ENCODE measurements at places on chromosomes 2 and 18.

- peak; percentile 67 for DNase-seq
Measured at GRCh38 chr2:149068996-149069888, 30.7 kb downstream of the LYPD6B start.

DNA sequence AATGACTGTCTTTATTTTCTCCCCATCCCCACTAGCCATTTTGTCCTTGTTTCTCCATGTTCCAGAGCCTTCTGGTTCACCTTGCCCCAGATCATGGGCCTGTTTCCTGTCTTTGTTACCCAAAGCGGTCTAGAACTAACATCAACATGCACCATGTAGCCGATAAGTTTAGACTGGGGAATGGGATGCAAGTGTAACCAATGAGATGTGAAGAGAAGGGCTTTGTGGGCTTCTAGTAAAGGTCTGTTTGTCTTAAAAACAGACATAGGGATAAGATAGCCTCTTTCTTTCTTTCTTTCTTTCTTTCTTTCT lies 25.7 kb downstream of the INPP5D start:
- DNase-seq, result no peak

GRCh38 chr2:3940661-3941060 lies 237.3 kb downstream of the DCDC2C start:
- DNase-seq, result no peak

DNA sequence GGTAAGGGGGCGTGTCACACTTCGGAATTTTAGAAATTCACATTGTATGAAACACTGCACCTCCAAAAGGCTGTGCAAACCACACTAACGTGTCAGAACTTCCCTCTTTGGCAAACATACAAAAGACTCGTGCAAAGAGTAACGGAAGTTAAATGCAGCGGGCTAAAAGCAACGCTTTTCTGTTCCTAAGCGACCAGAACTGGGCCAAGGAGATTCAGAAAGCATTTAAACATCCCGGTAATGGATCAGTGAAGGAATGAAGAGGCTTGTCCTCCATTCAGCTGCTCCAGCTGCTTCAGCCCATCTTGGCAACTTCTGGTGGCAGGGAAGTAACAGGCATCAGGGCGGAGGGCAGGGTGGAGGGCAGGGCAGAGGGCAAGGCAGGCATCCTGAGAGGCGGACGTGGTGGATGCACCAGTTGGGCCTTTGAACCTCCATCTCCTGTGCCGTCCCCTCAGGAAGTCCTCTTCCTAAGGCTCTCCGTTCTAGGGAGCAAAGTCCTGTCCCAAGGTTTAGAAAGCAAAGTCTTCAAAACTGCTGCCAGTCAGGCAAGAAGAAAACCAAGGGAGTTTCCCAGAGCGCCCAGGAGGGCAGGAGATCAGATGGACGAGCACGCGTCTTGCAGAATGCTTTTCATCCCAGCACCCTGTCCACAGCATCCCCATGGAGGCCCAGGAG lies 230.7 kb downstream of the ZNF516 start:
- DNase-seq, result no peak

GRCh38 chr18:2331491-2331890 lies 239.8 kb downstream of the METTL4 start:
- no peak for DNase-seq

GRCh38 chr2:11096591-11096990 lies 58.7 kb upstream of the SLC66A3 start:
- no peak for DNase-seq

DNA sequence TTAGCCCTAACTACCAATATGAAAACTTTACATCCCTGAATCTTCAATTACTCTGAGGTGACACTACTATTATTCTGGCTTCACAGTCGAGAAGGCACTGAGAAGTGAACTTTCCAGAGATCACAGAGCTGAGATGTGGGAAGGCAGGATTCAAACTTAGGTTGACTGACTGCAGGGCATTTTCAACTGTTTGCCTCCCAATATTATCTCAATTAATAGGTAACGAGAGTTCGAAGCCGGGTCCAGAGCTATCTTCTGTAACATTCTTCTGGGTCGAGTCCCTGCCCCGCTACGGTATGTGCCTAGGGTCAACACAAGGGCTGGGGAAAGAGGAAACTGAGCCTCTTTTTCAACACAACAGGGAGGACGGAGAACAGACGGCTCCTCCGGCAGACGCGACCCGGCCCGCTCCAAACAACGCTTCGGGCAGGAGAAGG lies 740 bp downstream of the CHMP3 start:
- DNase-seq, result no peak

DNA sequence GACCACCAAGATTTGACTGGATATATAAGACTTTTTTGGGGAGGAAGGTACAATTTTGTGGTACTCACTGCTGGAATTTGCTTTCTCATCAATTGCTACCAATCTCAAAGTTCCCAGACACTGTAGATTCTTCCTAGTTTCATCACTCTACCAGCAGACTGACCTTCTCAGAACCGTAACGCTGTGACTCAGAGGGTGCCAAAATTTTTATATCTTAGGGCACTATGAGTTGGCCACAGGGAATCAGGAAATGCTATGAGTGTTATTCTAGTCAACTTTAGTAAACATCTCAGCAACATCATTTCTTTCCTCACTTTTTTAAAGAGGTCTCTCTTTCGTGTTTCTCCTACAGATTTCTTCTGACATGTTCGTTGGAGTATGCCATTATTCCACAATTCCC lies 499.0 kb downstream of the TMX3 start:
- DNase-seq, result no peak

DNA sequence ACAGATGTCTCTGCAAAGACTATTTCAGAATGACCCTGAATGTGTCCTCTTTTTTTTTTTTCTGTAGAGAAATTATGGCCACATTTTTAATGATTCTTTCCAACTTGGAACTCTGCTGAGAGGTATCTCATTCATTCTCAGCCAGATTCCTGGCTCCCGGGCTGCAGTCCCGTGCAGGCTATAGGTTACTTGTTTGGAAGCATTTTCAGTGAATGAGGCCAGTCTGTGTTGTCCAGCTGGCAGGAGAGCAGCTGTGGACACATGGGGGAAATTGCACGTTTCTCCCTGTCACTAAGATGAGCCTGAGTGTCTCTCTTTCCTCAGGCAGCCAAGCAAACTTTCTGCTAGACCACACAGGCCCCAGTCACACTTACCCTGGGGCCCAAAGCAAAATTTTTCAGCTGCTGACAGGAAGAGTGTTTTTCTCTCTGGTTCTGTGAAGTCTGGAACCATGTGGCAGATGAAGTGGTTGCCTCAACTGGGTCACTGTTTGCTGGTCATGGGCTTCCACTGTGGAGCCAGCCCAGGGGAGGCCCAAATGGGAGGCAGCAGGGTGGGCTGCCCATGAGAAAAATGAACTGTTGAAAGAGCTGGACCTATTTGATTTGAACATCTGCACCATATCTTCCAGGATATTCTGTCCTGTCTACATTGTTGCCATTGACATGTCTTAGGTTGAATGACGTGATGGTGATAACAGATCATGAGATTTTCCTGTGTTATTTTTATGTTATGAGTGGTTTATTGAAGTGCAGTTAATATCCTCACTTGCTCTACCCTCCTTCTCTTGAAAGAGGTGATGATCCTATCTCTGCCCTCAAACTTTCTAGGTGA lies 431.2 kb downstream of the LPIN1 start:
- no peak for DNase-seq

DNA sequence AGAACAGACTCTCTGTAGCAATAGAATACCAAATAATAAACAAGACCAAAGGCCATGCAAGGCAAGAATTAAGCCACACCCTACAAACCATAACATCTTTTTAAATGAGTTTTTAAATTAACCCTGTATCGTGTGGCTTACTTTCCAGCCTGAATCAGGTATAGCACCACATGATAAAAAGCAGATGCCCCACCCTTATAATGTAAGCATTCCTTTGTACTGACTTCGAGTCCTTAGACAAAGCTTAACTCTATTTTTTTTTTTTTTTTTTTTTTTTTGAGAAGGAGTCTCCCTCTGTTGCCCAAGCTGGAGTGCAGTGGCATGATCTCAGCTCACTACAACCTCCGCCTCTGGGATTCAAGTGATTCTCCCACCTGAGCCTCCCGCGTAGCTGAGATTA lies 1.7 kb upstream of the C2orf42 start:
- no peak for DNase-seq

DNA sequence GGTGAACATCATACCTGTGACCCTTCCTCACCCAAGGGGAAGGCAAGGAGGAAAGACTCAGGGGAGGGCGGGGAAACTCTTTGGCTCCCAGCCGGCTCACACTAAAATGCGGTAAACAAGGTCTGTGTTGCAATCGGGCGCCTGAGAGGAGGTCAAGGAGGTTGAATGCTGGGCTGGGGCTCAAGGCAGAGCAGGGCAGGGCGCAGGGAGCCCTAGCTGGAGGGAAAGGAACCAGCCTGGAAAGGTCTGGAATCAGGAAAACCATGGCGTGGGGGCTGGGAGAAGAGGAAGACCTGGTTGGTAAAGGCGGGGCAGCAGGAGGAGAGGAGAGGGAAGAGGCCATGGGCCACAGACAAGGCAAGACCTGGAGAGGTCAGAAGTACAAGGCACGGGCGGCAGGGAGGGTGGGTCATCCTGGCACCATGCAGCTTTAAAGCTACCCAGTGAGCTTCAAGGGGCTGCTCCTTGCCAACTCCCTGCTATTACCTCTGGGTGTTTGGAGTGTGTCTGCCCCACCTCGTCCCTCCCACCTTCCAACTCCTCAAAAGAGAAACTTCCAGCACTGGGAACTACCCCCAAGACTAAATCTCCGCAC lies 4.8 kb upstream of the TMEM37 start:
- DNase-seq, result no peak

GRCh38 chr18:3225588-3225987 lies 5.8 kb upstream of the MYOM1 start:
- DNase-seq, result no peak

- DNase-seq, result no peak
Measured at GRCh38 chr18:13477147-13477683, 249.1 kb downstream of the FAM210A start.

GRCh38 chr2:179071810-179072355 lies 21.9 kb upstream of the CCDC141 start:
- DNase-seq, result no peak

GRCh38 chr18:45376193-45376592 lies 239.1 kb upstream of the SLC14A2 start:
- no peak for DNase-seq

DNA sequence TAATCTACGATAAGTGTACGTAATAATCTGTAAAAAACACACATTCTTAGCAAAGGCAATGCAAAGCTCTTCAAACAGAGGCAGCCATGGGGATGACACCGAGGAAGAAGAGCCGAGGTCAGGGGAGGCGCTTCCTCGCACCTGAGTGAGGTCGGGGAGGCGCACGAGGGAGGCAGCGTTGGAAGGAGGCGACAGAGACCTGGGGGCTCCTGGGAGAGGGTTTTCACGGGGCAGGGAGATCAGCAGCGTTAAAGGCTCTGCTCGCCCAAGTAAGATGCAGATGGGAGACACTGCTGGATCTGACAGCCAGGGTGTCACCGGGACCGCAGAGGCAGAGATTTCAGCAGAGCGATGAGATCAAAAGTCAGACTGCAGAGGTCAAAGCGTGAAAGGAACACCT lies 143.1 kb downstream of the L3MBTL4 start:
- DNase-seq, result no peak

DNA sequence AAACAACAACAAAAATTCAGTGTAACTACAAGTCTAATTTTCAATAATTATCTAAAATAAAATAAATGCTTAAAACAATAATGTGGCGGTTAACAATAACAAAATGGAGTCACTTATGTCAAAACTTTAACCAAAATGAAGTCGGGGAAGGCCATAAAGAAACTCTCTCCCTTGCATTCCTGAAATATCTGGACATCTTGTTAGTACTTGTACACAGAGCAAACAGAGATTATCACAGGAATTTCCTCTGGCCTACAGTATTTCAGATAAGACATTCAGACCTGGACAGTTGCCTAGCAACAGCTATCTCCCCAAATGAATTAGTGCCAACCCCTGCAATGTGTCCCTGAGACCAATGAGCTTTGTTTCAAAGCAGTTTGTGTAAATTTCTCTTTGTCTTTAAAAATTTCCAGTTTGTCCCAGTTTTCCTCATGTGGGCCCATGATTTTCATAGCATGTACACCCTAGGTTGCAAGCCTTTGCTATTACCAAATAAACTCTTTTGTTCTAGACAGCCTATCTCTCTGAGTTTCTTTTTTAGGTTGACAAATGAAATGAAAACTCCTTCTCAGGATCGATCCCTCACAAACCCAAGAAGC lies 68.6 kb downstream of the EXOC6B start:
- no peak for DNase-seq

- no peak for DNase-seq
Measured at GRCh38 chr2:137677466-137677865, 286.8 kb upstream of the HNMT start.

- DNase-seq, result no peak
Measured at GRCh38 chr2:58065248-58065647, 18.6 kb downstream of the VRK2 start.

GRCh38 chr2:128727404-128727803 lies 408.7 kb upstream of the HS6ST1 start:
- DNase-seq, result peak; percentile 44

GRCh38 chr18:24417480-24417879 lies 9.0 kb upstream of the IMPACT start:
- no peak for DNase-seq

DNA sequence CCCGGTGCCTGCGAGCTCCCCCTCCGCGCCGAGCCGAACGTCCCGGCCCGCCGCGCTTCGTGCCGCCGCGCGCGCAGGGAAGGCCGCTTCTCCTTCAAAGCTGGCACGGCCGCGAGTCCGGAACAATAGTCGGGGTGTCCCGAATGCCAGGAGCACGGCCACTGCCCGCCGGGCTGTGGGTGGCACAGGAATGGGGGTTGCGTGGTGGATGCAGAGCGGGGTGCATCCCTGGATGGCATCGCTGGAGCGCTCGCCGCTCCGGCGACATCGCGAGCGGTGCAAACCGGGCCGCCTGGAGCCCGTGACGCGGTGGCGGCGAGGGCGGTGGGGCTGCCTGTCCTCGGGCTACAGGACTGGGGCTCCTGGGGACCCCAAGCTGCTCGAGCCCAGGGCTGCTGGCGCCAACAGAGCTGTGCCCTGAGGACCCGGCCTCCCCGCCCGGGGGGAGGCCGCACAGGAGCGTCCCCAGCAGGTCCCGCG lies 1.1 kb upstream of the SATB2 start:
- DNase-seq, result no peak

DNA sequence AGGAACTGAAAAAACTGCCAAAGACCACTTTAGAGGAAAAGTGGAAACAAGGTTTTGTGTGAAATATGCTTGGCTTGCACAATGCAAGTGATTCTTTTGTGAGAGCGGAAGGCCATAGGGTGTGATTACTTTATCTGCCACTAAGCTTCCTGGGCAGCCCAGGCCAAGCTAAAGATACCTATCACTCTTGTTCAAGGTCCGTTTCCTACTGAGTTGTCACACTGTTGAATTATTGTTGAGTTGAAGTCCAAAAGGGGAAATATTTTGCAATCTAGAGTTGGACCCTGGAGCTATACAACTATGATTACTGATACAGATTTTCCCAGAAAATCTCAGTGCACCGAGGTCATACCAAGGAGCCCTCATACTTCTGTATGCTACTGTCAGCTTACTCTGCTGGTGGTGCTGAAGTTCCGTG lies 72.7 kb upstream of the CTAGE1 start:
- no peak for DNase-seq

DNA sequence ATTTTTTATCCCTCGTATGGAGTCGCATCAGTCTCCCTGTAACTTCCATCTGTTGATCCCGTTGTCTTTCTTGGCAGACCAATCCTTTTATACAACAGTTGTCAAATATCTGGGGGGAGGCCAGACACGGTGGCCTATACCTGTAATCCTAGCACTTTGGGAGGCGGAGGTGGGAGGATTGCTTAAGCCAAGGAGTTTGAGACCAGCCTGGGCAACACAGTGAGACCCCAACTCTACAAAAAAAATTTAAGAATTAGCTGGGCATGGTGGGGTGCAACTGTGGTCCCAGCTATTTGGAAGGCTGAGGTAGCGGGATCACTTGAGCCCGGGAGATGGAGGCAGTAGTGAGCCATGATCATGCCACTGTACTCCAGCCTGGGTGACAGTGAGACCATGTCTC lies 2.0 kb downstream of the XRCC5 start:
- no peak for DNase-seq
